ENCODE measurements at places on chromosomes 11 and 22.

DNA sequence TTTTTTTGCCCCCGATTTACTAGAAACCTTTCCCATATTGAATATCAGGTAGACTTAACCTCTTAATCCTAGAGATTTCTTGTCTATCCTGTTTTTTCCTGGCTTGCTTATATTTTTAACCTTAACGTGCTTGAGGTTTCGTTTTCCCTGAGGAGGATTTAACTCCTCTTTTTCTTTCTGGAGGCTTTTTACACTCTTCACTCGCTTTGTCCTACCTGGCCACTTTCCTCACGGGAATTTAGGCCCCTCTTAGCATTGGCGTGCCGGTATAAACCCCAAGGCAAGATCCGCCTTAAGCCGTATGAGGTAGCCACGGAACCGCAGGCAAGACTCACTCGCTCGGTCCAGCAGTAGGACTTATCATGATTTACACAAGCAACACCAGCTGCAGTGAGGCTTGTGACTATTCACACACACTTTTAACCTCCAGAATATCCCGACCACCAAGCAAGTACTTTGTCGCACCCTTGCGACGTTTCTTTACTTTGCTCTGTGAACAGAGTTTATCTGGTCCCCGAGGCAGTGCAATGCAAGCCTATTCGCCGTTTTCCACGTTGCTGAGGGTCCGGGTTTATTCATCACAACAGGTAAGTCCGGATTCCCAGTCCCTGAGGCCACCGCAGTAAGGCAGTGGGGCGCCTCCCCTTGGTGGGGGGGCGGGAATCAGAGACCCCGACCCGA is 20.6 kb upstream of the ALDH3B2 start:
- DNase-seq = no peak

DNA sequence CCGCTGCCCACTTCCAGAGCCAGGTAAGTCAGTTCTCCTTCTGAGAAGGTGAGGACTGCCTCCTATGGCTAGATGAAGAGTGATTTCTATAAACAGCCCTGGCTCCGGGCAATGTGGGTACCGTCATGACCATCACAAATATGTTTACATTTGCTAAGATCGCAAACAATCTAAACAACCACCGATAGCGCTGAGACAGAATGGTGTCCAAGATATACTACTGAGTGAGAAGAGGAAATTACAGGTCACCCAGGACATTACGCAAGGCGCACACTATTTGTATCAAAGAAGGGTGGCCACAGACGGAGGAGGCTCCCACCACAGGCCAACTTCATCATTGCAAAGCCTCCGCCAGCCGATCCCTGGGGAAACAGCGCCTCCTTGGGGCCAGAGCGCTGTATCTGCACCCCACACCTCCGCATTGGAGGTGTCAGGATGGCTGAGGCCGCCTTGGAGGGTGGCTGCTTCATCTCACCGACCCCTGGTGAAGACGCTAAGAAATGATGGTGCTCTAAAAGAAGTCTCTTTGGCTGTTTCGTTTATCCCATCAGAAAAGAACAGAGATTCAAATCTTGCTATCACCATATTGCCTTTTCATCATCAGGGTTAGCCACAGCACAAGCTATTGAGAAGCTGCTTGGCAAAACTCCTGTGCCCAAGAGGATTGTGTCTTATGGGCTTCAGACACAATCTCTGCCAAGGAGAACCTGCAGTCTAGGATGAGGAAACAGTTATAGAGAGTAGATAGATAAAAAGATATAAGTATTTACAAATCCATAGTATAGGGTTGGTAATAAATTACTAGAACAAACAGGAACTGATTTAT is 12.3 kb upstream of the ASRGL1 start:
- DNase-seq = peak; percentile 31

- no peak for DNase-seq
These were observed 416.5 kb downstream of the TMEM135 start for GRCh38 chr11:87454241-87454640.

DNA sequence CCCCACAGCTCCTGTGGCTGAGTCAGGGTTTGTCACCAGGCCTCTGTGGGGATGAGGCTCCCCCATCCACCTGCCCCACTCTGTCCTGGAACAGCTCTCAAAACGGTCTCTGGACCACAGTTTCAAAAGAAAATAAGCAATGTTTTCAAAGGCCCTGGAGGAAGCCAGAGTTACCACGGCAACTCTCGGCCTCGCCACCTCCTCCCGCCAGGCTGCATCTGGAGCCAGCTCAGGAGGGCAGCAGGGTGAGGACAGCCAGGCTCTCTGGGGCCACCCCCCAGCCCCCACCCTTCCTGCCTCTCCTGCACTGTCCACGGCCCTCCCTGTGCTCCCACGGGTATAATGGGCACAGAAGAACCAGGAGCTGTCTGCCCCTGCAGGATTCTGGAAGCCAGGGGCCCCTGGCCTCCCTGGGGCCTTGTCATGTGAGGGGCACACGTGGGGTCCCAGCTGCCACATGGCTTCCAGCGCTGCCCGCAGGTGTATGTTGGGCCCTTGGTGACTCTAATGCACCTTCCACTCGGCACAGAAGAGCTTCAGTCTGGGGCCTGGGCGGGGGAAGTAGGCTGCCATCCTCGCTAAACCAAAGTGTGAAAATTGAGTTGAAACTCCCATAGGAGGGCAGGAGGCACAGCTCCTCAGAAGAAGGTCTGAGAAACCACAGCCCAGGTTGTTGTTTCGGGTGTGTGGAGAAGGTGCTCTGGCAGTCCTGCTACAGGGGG is 10.3 kb downstream of the CD81 start:
- DNase-seq = no peak

GRCh38 chr11:36452236-36452940 is 57.7 kb downstream of the TRAF6 start:
- DNase-seq = no peak

DNA sequence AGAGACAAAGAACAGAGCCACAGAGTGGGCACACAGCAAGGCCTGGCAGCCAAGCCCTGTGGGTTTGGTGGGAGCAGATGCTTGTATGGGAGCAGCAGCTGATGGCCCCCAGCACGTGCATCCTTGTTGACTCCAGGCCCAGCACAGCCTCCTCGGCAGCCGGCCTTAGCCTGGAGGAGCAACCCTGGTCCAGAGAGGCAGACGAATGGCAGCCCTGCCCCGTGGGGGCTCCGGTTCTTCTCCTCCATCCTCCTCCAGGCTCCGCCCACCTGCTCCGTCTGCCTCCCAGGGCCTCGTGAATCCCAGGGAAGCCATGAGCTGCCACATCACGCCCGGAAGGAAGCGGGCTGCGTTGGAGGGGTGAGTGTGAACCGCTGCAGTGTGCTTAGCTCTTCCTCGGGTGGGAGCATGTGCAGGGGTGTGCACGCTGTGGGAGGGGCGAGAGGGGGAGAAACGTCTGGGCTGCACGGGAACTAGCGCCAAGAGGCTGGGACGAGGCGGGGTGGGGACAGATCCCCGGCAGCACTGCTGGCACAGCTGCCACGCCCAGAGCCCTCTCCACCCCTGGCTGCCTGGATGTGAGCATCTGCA is 36.3 kb upstream of the JAM3 start:
- DNase-seq = no peak

DNA sequence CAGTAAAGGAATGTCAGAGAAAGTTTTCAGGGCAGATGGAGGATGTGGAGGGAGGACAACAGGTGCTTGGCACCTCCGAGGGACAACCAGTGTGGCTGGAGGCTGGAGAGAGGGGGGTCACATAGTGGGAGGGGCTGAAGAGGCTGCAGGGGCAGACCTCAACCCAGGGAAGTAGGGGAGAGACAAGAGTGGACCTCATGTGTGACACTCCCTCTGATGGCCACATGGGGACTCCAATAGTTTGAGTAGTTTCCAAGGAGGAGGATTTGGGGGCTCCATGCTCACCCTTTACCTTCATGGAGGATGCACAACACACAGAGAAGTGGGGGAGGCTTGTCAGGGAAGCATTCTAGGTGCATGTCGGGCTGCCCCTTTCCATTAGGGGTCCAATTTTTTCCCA is 35.1 kb upstream of the ASPHD2 start:
- no peak for DNase-seq

DNA sequence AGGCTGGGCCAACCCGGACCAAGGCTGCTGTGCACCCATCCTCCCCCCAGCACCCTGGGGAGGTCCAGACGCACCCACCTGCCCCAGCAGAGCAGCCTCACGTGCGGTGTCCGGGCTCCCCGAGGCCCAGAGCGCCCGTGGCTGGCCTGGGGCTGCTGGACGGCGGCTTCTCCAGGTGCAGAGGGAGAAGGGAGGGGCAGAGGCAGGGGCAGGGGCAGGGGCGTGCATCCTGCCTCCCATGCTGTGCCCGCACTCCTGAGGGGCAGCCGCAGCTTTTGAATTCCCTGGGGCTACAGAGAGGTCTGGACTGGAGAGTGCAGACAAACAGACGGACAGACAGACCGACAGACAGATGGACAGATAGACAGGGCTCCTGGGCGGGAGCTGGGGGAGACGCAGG is 83.6 kb upstream of the PRR5 start:
- DNase-seq = no peak

DNA sequence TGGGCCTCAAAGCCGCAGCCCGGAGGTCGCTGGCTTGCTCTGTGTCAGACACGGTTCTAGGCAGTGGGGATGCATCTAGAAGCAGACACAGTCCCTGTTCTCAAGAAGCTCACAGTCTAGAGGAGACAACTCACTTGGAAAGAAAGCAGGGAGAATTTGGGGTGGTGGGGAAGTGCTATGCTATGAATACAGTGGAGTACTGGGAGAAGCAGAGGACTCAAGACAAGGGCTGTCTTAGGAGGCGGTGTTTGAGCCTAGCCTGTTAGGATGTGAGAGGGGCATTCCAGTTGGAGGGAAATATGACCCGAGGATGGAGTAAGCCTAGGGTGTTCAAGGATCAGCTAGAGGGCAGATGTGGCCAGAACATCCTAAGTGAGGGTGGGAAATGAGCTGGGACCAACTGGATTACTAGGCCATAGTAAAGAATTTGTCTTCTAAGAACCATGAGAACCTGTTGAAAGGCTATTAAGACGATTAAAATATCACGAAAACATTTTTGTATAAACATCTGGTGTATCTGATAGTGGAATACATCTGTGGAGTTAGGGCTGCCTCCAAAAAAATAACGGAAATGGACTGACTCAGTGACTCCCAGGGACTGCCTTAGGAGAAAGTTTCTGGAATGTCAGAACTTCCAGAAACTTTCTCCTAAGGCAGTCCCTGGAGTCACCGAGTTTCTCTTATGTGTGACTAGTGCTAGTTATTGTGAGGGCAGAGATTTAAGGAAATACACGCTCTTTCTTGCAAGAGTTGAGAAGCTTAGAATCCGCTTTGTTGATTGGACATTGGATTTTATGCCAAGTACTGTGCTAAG is 1.1 kb upstream of the PITPNB start:
- DNase-seq = no peak

- no peak for DNase-seq
These were observed 149.1 kb downstream of the LARGE1 start for GRCh38 chr22:33771136-33771535.

- DNase-seq = no peak
These were observed 109.8 kb downstream of the WNT11 start for GRCh38 chr11:76096552-76096951.

GRCh38 chr11:86638673-86639072 is 33.7 kb downstream of the ME3 start:
- no peak for DNase-seq

DNA sequence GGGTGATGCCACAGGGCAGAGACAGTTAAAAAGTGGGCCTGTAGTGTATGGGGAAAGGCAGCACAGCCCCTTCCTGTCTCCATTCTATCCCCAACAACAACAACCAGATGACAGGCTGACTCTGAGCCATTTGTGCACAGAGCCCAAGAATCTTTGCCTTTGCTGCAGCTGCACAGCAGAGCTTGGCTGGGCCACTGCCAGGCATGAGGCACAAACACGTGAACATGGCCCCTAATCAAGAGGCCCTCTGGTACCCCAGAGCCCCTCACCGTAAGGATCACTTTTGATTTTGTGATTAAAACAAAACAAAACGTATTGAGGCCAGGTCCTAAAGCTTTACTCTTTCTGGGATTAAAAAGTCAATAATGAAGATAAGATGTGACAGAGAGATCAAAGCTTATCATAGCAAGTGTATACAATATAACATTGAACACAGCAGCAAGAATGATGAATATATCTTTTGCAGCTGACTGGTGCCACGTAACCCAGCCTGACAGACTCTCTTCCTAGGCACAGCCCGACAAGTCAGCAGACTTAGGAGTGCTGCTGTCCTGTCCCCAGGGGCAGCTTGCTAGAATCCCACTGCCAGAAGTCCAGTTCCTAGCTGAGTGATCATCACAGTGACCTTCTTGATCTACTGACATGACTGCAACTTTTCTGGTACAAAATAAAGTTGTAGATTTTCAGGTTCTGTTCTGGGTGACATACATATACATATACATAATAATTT is 117.8 kb downstream of the SERGEF start:
- no peak for DNase-seq

- DNase-seq = no peak
These were observed 450 bp upstream of the BCL2L13 start for GRCh38 chr22:17638182-17638431.

Measured in activated CD8-positive, alpha-beta memory T cell treated with anti-CD3 and anti-CD28 coated beads for 1 hour (primary cell).